ENCODE measurements at places on chromosomes 2 and 18.

- no peak for DNase-seq
Measured at GRCh38 chr2:182577816-182578215, 138.2 kb upstream of the DNAJC10 start.

- no peak for DNase-seq
Measured at GRCh38 chr2:45833968-45834344, 182.5 kb downstream of the PRKCE start.

- DNase-seq: no peak
Measured at GRCh38 chr18:36130039-36130831, 536 bp downstream of the ELP2 start.

DNA sequence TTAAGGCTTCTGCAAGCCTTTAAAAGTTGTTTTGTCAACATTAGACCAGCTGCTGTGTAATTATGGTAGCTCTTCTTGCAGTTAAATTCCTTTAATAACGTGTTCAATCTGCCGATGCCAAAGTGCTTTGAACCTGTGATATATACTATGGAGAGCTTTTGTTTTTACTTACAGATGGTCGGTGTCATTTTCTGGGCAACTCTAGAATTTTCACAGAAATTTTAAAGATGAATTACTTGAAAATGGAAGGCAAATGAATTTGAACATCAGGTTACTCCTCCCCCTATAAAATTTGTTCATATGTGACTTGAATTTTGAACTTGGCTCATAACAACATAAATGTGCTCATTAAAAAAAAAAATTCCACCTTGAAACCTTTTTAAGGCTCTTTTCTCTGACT is 23.0 kb downstream of the LYPD6 start:
- no peak for DNase-seq

DNA sequence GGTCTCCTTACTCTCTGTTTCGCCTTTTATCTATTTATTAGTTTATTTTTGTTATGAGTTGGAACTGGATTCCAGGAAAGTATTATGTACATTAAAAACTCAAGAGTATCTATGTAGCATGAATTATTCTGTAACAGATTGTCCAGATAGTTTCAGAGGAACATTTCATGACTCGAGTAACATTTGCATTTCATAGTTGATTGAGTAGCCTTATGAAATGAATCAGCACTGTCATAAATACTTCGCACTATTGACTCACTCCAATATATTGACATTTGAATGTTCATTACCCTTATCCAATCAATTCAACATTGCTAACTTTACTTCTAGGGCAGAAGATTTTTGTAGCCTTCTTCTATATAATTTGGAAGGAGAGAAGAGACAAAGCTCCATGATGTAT is 11.3 kb upstream of the VRK2 start:
- no peak for DNase-seq

GRCh38 chr2:173229086-173229485 is 125.6 kb upstream of the CDCA7 start:
- no peak for DNase-seq

- peak; percentile 52 for DNase-seq
Measured at GRCh38 chr2:101972621-101973434, 18.9 kb upstream of the IL1R2 start.

- peak; percentile 26 for DNase-seq
Measured at GRCh38 chr2:18118703-18119102, 240.2 kb downstream of the KCNS3 start.

GRCh38 chr18:39274535-39274934 is 1708.9 kb upstream of the CELF4 start:
- DNase-seq: peak; percentile 37

DNA sequence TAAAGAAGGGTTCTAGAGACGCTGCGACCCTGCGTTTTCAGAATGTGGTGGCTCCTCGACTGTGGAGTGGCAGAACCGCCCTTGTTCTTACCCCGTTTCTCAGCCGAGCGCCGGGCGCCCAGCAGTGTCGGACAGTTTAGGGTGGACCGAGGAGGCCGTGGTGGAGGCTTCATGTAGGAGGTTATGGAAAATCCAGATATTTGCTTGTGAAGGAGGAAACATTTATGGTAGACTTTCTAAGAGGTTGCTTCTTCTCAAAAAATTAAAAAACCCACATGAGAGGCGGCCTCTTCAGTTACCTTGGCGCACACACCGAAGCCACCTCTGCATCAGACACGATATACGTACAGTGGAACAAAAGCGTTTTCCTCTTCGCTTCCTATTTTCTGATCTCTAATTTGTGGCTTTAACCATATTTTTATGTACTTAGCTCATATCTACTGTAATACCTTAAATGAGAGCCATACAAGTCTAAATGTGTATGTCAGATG is 120.8 kb downstream of the NFATC1 start:
- DNase-seq: no peak

DNA sequence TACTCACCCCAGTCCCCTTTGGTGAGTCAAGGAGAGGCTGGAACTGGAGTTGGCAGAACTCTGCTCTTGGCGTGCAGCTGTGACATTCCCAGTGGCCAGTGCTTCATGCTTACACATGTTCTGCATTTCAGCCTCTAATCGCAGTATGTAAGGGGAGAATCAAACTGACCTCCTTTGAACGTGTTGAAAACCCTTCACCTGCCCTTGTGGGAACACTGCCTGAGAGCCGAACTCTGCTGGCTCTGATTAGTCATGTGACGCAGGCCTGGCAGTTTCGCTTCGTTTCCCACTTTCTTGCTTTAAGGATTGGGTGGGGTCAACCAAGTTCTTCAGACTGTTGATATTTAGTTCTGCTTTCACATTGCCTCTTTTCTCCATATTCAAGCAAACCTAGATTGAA is 173.8 kb upstream of the BCL2L11 start:
- DNase-seq: no peak

GRCh38 chr2:5692561-5693286 is 540 bp downstream of the SOX11 start:
- DNase-seq: peak; percentile 72

DNA sequence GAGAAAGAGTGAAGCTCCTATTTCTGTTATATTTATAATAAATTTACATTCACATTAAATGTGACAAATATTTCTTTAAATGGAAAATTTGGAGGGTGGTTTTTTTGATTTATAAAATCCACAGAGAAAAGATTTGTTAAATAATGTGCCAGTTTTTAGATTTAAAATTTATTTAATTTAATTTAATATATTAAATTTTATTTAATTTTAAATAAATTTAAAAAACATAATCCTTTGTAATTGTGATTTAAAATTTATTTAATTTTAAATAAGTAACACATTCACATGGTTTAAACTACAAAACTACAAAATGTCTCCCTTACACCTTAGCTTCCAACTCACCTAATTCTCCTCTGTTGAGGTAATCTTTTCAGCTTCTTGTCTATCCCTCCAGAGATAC is 123.3 kb downstream of the UBE2E3 start:
- DNase-seq: no peak

DNA sequence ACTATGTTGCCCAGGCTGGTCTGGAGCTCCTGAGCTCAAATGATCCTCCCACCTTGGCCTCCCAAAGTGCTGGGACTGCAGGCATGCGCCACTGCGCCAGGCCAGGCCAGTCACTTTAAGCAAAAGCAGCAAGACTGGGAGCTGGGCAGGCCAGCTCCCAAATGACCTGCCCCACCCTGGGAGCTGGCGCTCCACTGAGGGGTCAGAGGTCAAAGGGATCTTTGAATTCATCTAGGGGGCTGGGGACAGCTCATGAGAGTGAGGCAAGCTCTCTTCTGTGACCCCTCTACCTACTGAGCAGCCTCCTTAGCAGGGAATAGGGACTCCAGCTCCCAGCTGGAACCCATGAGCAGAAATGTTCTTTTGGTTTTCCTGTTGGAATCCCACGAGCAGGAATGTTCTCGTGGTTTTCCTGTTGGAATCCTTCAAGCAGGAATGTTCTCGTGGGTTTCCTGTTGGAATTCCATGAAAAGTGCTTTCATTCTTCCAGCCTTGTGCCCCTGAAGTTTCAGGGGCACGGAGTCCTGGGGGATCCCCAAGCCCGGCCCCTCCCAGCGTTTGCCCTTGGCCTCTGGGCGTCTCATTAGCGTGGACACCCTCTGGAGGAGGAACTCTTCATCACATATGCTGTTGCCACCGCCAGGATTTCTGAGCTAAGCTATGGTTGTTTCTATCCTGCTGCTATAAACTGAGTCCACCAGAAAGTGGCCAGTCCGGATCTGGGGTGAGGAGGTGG is 162.0 kb upstream of the HAAO start:
- DNase-seq: peak; percentile 65

DNA sequence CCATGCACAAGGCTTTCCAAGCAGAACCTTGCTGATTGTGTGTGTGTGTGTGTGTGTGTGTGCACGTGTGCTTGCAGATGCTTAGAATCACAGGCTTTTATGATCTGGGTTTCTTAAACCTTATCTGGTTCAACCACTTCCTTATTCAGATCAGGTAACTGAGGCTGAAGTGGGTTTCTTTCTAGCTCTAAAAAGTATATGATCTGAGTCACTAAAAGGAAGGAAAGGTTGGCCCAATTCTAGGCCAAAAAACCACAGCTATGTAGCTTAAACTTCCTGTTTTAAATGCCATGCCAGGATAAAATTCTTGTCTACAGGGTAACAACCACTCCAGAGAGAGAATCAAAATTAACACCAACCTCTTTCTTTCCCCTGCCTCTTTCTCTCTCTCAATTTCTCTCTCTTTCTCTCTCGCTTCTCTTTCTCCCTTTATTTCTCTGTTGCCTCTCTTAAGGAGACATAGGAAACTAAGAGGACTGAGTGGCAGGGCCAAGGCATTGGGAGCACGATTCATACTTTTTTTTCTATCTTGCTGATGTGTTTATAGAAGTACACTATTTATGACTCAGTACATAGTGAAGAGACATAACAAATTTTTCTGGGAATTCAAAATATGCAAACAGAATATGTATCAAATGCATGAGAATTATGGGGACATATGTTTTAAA is 140.3 kb downstream of the TRIB2 start:
- peak; percentile 83 for DNase-seq

GRCh38 chr2:231212329-231212845 is 14.0 kb downstream of the ARMC9 start:
- peak; percentile 81 for DNase-seq

DNA sequence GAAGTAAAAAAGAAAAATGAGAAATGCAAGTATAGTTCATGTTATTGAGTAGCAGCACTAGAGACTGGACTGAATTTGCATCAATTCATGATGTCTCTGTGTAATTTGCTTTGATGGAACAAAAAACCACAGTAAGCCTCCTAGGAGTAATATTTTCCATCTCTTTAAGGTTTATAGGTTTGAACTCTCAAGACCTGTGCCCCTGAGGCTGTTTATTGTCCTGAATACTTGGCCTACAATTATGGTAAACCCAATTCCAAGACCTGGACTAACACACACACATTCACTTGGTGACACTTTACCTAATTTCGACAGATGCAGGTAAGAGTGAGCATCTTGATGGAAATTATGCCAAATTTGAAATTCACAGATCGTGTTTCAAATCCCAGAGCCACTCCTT is 71.8 kb upstream of the ZNF521 start:
- DNase-seq: no peak

- no peak for DNase-seq
Measured at GRCh38 chr2:232681527-232681926, 15.6 kb upstream of the GIGYF2 start.

DNA sequence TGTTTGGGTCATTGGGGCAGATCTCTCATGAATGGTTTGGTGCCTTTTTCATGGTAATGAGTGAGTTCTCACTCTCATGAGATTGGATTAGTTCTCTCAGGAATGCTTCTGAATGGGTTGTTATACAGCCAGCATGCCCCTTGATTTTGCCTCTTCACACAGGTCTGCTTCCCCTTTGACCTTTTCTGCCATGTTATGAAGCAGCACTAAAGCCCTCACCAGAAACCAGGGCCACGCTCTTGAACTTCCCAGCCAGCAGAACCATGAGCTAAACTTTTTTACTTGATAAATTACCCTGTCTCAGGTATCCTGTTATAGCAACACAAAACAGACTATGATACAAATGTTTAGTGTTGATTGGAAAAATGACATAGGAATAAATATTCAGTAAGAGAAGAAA is 57.3 kb downstream of the ICA1L start:
- DNase-seq: no peak

DNA sequence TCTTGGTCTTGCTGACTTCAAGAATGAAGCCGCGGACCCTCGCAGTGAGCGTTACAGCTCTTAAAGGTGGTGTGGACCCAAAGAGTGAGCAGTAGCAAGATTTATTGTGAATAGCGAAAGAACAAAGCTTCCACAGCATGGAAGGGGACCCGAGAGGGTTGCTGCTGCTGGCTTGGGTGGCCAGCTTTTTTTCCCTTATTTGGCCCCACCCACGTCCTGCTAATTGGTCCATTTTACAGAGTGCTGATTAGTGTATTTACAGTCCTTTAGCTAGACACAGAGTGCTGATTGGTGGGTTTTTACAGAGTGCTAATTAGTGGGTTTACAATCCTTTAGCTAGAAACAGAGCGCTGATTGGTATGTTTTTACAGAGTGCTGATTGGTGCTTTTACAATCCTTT is 88.0 kb upstream of the LTBP1 start:
- DNase-seq: no peak

DNA sequence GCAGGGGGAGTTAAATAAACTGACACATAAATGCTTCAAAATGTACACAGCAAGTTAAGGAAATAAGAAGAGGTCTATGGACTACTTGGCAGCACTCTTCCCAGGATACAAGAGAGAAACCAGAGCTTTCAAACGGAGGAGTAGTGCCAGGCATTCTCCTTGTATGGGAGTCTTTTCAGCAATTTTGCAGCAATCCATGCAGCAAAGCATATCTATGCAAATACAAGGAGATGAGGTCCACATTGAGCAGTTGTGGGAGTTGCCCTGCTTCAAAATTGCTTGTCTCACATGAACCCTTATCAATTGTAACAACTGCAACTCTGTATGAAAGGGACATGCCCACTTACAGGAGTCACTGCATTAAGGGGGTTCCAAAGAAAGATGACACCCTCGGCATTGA is 37.8 kb downstream of the SCN9A start:
- DNase-seq: no peak

DNA sequence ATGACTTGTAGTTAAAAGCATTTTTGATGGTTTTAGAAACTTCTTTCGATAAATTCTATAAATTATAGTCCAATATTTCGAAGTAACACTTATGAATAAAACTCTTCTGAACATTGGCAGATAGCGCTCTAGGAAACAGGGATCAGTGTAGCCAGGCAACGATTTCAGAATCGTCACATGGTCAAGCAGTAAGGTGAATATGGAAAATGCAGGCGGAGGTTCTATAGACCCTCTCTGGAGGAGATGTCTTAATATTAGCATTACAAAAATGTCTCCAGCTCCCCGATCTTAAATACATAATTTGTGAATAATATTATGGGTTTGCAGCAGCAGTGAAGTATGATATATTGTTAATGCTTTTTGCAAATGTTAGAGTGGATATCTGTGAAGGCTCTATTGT is 310.3 kb downstream of the SS18 start:
- no peak for DNase-seq

DNA sequence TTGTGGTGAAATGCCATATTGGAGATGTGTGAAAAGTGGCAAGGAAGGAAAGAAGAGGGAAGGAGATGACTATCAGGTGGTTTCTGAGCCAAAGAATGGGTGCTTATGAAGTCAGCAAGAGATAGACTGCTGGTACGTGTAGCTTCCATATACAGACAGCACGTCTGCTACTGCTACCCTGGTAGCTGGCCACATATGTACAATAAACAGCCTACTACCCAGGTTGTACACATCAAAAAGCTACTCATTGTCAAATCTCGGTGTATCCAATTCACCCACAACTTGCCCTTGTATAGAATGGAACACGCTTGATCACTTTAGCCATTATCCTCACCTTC is 761.8 kb downstream of the LRRTM4 start:
- DNase-seq: no peak

- DNase-seq: peak; percentile 62
Measured at GRCh38 chr2:220227266-220227920, 600.0 kb downstream of the SLC4A3 start.

Measured in astrocyte of the spinal cord (primary cell).